Cerebellar nuclear complex (tissue), 1 donor: ENCODE measurements at places on chromosomes 7 and 10.

GRCh38 chr10:11163780-11164550 lies 146.3 kb downstream of the CELF2 start:
- DNase-seq = no peak

DNA sequence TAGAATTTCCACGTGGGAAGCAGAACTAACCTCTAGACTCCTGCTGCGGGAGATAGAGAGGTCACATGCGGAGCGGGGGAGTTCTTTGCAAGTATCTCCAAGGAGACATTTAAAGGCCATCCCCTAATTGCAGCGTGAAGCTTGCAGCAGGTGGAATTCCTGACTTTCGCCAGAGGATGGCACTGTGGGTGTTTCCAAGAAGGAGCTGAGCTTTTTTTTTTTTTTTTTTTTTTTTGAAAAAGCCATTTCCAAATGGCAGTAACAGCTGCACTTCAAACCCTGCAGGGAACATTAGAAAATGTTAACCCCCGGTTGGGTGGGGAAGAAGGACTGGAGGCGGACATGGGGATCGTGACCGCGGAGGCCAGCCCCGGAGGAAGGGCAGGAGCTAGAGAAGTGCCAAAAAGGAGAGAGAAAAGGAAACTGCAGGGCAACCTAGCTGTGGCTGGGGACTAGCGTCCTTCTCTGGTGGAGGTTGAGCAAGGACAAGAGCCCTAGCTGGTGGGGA lies 487.7 kb downstream of the TYW1 start:
- DNase-seq = peak; percentile 10

- no peak for DNase-seq
Measured at GRCh38 chr7:46990761-46991160, 591.1 kb downstream of the TNS3 start.

DNA sequence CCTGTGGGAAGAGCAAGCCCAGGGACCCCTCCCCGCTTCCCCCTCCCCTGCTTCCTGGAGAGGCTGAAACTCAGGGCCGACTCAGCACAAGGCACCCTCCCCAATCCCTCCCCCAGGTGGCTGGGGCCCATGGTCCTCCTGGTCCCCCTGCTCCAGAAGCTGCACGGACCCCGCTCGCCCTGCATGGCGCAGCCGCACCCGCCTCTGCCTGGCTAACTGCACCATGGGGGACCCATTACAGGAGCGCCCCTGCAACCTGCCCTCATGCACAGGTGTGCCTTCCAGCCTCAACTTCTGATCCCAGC lies 19.7 kb upstream of the ZNF862 start:
- no peak for DNase-seq
